ENCODE measurements at places on chromosomes 2 and 18.
A peak's percentile ranks its signal among the peaks of the same experiment; 100 is the strongest.

DNA sequence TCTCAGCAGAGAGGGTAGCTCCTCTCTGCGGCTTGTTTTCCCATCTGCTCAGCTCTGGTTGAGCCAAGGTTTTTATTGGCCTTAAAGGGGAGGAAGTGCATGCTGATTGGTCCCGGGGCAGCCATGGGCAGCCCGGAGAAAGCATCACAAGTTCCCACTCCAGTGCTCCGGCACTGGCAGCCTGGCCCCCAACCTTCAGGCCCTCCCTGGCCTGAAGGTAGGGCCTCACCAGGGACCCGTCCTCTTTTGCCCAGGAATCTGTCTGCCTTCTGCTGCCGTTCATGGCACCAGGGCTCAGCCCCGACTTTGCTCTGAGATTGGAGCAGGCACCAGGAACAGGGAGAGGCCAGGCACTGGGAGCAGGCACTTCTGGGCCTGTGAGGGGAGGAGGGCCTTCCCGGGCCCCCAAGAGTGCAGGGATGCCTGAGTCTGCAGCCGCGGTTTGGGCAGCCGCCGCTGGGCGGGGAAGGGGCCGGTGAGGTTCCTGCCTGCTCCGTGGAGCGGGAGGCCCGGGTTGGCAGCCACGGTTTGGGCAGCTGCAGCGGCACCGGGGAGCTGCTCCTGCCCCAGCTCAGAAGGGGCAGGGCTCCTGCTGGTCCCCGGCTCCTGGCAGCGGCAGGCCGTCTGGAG, 17.5 kb upstream of the ILKAP start:
- DNase-seq: no peak

DNA sequence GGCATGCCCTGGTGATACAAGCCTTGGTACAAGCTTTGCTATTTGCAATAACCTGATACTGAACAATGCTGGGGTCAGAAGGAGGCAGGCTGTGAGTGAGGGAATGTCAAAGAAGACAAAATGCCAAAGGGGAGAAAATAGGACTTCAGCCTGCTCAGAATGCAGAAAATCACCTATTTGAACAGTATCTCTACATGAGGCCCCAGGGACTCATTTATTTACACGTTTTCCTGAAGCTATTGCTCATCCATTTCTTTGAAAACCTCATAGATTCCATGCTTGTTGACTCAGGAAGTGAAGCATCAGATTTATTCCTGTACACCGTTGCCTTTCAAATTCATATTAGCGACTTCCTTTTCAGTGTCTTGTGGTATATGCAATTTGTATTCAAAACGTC, 69.4 kb upstream of the CBLN2 start:
- DNase-seq: no peak

- no peak for DNase-seq
Measured at GRCh38 chr2:86533589-86533988, 29.7 kb downstream of the CHMP3 start.

- no peak for DNase-seq
Measured at GRCh38 chr18:54086863-54087262, 137.6 kb downstream of the MBD2 start.

GRCh38 chr2:23321751-23322150, 63.2 kb upstream of the KLHL29 start:
- no peak for DNase-seq

DNA sequence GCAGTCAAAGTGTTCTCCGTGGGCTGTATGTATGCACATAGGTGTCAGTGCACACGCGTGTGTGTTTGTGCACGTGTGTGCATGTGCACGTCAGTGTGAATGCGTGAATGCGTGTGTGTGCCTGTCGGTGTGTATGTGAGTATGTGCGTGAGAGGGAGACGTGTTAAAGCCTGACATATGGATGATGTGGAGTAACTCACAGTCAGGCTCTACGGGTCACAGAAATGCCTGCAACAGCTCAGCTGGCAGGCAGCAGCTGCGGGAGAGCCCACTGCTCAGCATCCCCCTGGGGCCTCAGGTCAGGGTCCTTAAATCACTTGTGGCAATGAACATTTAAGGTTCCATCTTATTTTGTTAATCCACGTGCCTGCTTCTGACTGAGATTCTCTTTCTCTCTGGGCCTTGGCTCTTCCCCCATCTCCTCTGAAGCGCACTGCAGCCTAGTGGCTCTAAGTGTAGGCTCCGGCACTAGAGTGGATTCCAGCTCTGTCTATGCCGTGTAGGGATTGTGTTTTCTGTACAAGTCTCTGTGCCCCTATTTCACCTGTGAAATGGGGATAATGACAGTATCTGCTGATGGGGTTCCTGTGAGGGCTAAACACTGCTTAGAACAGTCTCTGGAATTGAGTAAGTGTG, 63.0 kb downstream of the DYSF start:
- DNase-seq: no peak

- no peak for DNase-seq
Measured at GRCh38 chr2:220127876-220128275, 500.4 kb downstream of the SLC4A3 start.

DNA sequence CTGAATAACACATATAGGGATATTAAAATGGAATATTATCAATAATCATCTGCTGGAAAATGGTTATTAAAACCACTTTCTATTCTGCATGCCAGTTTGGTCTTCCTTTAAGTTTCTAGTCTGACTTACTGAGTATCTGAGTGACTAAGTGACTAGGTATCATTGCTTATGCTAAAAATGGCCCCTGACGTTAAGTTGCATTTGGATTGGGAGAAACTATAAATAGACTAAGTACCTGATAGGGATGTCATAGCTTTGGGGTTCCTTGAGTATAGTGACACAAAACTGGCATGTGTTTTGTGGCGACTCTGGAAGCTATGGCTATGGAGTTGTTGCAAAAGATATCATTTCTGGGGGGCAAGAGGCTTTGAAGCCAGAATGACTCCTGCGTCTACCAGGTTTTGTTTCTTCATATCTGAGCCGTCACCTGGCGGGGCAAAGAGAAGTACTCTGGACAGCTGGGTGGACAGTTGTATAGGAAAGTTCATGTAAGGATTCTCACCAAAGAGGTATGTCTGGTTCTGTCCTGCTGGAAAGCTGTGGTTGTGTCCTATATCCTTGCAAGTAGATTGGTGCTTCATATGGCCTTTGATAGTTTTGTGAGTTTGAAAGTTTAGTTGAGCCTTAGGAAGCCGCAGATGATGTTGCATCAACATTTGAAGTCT, 17.9 kb downstream of the ITGAV start:
- no peak for DNase-seq

DNA sequence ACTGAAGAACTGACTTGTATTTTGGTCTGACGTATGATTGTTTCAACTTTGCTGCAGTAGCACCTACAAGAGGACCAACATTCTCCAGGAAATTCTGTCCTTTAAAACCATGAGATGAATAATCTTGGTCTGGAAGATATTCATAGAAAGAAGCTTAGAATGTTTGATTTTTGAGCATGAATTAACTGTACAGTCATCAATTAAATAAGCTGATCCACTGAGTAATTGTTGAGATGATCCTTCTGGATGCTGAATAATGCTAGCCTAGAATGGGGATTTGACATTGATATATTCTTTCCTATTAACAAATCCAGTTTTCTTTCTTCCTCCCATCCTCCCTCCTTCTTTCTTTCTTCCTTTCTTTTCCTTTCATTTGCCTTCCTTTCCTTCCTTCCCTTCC, 39.0 kb upstream of the CDK5R2 start:
- DNase-seq: no peak

DNA sequence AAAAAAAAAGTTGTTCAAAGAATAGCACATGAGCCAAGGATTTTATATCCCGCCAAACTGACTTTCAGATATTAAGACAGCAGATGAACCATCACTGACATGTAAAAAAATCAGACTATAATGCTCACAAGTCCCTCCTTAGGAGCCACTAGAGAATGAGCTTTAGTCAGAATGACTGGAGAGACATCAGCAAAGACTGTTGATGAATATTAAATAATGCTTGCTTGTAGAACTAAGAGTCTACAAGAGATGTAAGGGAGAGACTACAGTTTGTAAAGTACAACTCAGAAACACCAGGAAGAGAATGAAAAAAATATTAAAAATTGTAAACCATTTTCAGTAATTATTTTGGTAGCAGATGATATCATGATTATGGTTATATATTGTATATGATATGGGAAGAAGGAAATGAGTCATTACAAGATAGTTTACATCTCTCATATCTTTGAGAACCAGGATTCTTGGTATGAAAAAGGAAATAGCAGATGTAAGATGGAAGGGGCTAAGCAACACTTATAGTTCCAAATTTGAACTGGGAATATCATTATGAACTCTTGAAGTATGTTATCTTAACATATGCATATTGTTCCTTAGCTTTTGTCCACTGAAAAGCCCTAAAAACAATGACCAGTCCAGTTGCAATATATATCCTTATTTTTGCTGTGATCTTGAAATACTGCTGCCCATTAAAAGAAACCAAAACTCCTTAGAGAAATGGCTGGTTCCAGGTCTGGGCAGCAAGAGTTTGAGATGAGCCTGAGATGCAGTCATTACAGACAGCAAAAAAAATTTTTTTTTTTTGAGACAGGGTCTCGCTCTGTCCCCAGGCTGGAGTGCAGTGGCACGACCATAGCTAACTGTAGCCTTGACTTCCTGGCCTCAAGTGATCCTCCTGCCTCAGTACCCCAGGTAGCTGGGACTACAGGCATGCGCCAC, 55.7 kb downstream of the PTPN2 start:
- DNase-seq: no peak

GRCh38 chr2:178542161-178542560, 61.9 kb downstream of the PLEKHA3 start:
- no peak for DNase-seq

GRCh38 chr2:189465076-189465475, 23.8 kb downstream of the WDR75 start:
- DNase-seq: no peak

GRCh38 chr2:348361-348916, 60.5 kb upstream of the ALKAL2 start:
- DNase-seq: peak; percentile 13

GRCh38 chr2:65919550-65920188, 487.3 kb upstream of the SPRED2 start:
- no peak for DNase-seq

DNA sequence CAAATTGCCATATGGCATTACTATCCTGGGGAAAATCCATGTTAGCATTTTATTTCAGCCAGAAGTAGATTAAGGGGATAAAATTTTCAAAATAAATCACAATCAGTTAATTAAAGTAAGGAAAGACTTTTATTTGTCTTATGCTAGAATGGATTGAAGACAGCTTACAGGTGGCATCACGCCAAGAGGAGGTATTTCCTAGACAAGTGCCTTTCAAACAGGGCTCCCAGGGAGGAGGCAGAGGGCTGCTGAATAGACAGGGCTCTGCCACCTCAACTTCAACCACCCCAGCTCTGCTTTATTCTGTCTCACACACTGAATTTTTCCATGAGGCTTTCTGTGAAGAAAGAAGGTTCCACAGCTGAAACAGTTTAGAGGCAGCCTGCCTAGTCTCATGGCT, 12.2 kb downstream of the CCDC68 start:
- DNase-seq: no peak

DNA sequence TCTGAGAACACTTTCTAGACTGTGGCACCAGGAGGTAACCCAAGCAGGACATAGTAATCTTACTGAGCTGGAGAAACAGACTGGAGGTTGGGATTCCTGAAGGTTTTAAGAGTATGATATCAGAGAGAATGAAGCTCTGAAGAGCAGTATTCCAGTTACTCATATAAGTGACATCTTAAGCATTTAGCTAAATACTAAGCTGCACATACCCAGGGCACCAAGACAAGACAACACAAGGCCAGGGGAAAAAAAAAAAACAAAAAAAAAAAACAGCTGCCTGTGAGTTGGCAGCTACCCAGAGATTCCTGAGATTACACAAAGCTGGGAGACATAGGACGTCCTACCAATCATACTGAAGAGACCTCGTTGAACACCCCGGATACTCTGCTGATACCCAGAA, 175.8 kb downstream of the SRBD1 start:
- DNase-seq: peak; percentile 90

- no peak for DNase-seq
Measured at GRCh38 chr2:179861027-179861415, 391 bp downstream of the ZNF385B start.

DNA sequence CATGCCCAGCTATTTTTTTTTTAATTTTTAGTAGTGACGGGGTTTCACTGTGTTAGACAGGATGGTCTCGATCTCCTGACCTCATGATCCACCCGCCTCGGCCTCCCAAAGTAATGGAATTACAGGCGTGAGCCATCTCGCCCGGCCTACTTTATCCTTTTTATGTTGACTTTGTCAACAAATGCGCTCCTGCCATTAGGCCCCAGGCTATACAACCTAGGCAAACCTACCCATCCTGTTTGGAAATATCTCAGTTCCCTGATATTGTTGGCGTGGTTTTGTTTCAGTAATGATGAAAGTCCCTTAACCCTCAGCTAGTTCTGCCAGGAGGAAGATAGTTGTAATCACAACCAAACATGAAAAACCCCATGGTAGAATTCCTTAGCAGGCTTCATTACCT, 249.4 kb upstream of the SOX11 start:
- DNase-seq: no peak

DNA sequence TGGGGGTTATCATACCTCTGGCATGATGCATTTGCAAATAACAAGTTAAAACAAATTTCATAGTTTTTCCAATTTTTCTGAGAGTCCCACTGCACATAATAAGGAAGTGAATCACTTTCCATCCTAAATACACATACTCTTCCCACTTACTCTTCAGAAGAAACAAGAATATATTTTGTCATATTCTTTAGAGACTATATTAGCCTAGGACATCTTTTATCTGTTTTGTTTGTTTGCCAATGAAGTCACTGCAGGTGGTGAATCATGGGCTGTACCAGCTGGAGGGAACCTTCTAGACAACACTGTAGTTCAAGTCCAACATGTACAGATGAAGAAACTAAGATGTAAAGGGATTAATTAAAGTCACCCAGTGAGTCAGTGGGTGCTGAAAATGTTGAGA, 116.8 kb downstream of the XIRP2 start:
- no peak for DNase-seq

DNA sequence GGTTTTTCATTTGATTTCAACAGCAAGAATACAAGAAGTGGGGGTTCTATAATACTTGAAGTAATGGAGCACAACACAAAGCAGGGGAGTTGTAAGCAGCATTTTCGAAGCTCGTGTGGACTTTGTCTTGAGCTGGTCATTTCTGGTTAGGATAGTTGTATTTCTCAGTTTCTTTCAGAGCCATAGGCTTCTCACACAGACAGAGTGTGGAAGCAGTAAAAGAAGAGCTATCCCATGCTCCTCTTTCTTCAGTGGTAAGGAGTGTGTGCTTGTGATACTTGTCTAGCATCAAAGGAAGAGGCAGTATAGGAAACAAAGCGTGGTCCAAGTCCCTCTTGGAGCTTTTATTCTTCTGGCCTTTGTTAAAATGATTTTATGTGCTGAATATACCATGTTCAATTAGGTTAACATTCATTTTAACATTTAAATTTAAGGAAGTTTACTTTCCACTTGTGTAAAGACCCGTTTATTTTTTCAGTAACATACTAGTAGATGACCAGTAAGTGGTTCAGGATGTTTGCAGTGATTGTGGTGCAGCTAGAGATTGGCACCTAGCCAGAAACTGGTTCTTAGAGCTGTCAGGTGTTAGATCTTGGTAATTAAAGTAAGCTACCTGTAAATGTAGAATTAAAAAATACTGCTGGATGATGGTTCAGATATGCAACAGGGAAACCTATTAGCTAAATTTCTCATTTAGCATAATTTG, 14.6 kb downstream of the CCNYL1 start:
- no peak for DNase-seq

GRCh38 chr2:240149943-240150784, 9.7 kb upstream of the OTOS start:
- no peak for DNase-seq

GRCh38 chr2:230327418-230328154, 593 bp downstream of the SP140L start:
- no peak for DNase-seq

Data from fibroblast of skin of right quadriceps (primary cell).